ENCODE measurements at places on chromosomes 13 and 19.

GRCh38 chr13:102569488-102569887 lies 27.3 kb upstream of the TPP2 start:
- peaks cover 20% of the 10 kb centered on the region for H3K27me3 ChIP-seq
- DNase-seq: no peak
- no peak overlapping the region for H3K4me3 ChIP-seq
- no peak overlapping the region for H3K27ac ChIP-seq
- no peaks in the 10 kb centered on the region for H3K36me3 ChIP-seq
- no peaks in the 10 kb centered on the region for H3K4me1 ChIP-seq

DNA sequence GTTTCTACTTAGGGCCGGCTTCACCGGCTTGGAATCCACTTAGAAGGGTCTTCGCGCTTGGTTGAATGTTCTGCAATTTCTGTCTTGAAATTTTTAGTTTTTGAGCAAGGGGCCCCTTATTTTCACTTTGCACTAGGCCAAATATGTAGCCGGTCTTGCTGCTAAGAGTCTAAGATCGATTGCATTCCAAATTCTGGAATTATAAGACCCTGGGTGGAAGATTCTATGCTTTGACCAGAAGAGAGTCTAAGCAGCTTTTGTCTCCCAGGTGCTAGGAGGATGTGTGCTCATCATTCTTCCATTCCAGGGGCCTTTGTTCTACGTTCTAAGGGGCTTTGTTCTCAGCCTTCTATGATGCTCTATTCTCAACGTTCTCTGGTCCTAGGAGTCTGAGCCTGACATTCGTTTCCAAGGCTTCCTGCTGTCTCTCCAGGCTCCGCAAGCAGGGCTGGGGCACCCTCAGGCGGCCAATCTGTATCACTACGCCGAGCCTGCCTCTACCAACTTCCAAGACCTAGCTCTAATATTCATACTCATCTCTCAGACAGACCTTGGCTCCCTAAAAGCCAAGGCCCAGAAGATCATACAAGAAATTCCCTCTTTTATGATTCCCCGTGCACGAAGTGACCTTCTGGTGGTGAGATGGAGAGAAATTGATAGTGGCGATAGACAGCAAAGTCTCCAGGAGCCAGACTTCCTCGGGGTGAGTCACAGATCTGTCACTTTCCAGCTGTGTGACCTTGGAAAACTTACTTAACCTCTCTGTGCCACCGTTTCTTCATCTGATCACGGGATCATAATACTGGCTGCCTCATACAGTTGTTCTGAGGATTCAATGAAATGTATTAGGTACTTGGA lies 982 bp upstream of the DACT3 start:
- peaks cover 12% of the 10 kb centered on the region for H3K27me3 ChIP-seq
- peak overlapping the region; percentile 76 for H3K4me3 ChIP-seq
- peaks cover 30% of the 10 kb centered on the region for H3K4me1 ChIP-seq
- DNase-seq: peak; percentile 63

- no peaks in the 10 kb centered on the region for H3K27me3 ChIP-seq
- H3K36me3 ChIP-seq: no peaks in the 10 kb centered on the region
- H3K4me1 ChIP-seq: no peaks in the 10 kb centered on the region
- no peak for DNase-seq
Measured at GRCh38 chr13:111403266-111403665, 82.8 kb downstream of the TEX29 start.

DNA sequence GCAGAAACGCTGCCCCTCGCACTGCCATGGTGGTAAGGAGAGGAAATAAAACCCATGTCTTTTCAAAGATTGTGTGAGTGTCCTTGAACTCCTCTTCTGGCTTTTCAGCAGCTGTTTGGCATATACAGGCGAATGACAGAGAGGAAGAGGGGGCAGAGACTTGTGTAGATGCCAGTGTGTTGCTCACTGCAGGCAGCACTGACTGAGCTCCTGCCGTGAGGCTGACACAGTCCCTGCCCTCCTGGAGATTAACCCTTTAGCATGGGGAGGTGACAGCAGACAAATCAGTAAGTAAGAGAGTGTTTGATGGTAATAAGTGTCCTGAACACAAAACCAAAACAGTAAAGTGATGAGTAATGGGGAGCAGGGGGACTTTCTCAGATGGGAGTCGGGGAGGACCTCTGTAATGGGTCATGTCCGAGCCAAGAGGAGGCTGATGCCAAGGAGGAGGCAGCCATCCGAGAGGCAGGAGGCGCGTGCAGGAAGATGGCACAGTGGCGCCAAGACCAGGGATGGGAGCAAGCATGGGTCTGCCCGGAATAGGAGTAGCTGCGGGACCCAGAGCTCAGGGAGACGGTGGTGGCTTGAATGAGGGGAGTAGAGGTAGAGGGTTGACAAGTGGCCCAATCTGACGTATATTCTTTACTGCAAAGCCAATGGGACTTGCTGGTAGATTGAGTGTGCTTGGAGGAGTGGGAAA lies 182.2 kb downstream of the FOXO1 start:
- DNase-seq: no peak
- H3K4me3 ChIP-seq: peak overlapping the region; percentile 68
- peak overlapping the region; percentile 91 for H3K27ac ChIP-seq
- no peaks in the 10 kb centered on the region for H3K27me3 ChIP-seq

- H3K4me1 ChIP-seq: peaks cover 22% of the 10 kb centered on the region
- H3K4me3 ChIP-seq: peak overlapping the region; percentile 78
- H3K27ac ChIP-seq: peak overlapping the region; percentile 87
Measured at GRCh38 chr19:53102206-53102755, 941 bp downstream of the ZNF160 start.

- no peaks in the 10 kb centered on the region for H3K36me3 ChIP-seq
- no peaks in the 10 kb centered on the region for H3K27me3 ChIP-seq
- no peak overlapping the region for H3K27ac ChIP-seq
- H3K4me1 ChIP-seq: no peaks in the 10 kb centered on the region
Measured at GRCh38 chr19:41967054-41967783, 8.1 kb upstream of the RABAC1 start.
